ENCODE measurements at places on chromosomes 2 and 18.

GRCh38 chr2:99833586-99834201 lies 308.7 kb downstream of the AFF3 start:
- no peak for DNase-seq

DNA sequence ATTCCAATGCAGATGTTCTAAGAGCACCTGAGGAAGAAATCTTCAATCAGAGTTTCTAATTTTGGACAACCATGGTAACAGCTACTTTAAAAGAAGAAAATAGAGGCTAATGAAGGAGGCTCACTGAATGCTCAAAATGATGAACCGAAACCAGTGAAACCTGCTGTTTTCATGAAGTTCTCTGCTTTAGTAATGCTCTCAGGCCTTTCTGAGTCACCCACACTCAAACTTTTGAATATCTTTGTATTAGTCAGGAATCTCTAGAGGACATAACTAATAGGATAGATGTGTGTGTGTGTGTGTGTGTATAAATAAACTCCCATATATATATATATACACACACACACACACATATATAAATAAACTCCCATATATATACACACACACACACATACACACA lies 76.9 kb upstream of the RIT2 start:
- no peak for DNase-seq

DNA sequence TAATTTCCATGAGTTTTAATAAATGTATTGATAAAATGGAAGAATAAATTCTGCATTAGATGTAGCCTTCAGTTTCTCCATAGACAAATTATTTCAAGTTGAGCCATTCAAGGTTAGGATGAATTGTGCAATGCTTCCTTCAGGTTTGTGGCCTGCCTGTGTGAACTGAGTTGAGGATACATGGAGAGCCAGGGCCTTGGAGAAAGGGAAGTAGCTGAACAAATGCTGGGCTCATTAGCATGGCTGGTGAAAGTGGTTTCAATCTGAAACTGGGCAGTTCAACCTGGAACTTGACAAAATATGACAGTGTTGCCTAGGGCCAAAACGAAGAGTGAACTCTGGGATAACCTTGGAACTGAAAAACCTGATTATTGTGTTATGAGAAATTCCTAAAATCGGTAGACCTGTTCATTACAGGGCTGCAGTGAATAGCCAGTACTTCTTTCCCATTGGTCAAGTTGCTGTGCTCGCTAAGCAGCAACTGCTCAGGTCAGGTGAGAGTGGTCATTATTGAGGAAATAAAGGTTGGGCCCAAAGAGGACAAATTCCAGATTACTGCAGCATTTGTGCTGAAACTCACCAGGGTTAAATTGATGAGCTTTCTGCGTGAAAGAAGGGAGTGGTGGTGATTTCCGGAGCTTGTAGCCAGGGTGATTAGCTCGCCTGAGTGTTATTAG lies 12.7 kb downstream of the INPP1 start:
- DNase-seq: peak; percentile 88

DNA sequence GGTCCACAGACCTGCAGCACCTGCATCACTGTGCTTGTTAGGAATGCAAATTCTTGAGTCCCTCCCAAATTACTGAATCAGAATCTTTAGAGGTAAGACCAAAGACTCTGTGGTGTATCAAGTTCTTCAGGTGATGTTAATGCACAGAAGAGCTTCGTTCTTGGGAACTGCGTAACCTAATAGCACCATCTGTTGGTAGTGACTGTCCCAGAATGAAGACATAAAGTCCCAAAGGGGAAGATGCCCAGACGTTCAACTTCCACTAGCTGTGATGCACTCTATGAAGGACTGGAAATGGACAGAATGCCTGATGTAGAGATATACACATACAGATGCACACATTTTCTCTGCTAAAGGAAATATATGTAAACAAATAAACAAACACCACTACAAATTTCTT lies 576.0 kb downstream of the LRP1B start:
- DNase-seq: peak; percentile 39

DNA sequence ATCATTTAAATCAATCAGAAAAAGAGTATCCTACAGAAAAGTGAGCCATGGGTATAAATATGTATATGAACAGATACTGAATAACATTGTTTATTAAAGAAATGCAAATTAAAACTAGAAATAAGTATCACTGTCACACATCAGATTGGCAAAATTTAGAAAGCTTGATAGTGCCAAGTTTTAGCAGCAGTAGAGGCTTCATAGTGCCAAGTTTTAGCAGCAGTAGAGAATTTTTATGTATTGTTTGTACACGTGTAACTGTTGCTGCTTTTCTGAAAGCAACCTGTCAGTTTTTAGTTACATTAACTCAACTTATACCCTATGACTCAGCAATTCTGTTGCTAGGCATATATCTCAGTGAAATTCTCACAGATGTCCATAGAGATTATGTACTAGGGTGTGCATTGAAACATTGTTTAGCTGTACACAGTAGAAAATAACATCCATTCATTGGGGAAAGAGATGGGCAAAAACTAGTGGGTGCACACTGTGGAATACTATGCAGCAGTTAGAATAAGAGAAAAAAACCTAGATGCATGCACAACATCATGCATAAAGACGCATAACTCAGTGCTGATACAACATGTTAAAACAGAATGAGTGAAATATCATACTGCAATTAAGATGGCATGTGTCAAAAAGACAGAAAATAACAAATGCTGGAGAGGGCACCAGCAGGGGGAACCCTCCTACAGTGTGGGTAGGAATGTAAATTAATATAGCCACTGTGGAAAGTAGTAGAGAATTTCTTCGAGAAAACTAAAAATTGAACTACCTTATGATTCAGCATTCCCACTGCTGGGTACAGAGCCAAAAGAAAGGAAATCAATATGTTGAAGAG lies 294.5 kb upstream of the NT5C1B start:
- peak; percentile 10 for DNase-seq

GRCh38 chr2:231051116-231051515 lies 5.6 kb upstream of the PSMD1 start:
- DNase-seq: no peak

DNA sequence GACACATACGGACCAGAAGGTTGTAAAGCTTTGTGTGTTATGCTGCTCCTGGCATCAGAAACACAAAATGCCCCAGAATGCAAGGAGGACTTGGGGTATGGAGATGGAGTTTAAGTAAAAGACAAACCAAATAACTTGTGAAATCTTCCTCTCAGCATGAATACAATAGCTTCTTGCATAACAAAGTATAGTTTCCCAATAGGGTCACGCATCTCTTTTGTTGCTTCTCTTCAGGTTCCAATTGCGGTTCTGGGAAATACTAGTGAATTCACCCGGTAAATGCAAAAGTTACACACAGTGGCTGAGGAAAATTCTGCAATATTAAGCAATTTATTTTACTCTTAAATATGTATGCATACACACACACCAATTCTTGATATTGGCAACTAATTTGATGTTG lies 339.2 kb upstream of the EPHA4 start:
- no peak for DNase-seq

DNA sequence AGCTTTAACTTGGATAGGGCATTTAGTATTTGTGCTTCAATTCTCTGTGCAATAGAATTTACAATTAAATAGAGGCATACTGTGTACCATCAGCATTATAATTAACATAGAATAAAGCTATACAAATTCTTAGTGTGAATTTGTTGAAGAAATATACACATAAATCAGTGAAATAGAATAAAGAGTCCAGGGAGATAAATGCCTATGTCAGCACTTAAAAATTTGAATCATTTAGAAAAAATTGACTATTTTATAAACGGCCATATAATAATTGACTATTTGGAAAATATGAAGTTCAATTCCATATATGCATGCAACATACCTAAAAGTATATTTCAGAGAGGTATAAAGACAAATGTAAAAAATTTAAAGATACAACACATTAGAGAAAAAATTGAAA lies 348.7 kb downstream of the NR4A2 start:
- DNase-seq: no peak

DNA sequence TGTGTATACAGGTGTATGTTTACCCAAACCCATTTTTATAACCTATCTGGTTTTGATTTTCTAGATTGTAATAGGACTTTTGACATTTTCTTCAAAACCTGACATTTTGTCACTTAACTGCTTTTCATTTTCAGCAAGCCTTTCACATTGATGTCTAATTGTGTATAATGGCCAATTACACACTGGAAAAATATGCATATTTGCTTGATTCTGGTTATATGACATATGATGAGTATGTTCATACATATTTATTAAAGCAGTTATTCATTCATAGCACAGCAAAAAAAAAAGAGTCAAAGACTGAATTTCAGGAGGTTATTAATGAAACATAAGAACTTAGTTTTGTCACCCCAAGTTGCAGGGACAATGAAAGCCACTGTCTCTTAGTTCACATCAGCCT lies 307.7 kb upstream of the TNP1 start:
- DNase-seq: no peak

GRCh38 chr18:7688580-7688979 lies 121.5 kb downstream of the PTPRM start:
- no peak for DNase-seq

- no peak for DNase-seq
These were observed 570.4 kb downstream of the CCDC85A start for GRCh38 chr2:56754066-56754615.

- DNase-seq: no peak
These were observed 211.7 kb downstream of the GLI2 start for GRCh38 chr2:120947327-120947726.

- DNase-seq: no peak
These were observed 46.7 kb upstream of the CREB1 start for GRCh38 chr2:207483066-207483465.

DNA sequence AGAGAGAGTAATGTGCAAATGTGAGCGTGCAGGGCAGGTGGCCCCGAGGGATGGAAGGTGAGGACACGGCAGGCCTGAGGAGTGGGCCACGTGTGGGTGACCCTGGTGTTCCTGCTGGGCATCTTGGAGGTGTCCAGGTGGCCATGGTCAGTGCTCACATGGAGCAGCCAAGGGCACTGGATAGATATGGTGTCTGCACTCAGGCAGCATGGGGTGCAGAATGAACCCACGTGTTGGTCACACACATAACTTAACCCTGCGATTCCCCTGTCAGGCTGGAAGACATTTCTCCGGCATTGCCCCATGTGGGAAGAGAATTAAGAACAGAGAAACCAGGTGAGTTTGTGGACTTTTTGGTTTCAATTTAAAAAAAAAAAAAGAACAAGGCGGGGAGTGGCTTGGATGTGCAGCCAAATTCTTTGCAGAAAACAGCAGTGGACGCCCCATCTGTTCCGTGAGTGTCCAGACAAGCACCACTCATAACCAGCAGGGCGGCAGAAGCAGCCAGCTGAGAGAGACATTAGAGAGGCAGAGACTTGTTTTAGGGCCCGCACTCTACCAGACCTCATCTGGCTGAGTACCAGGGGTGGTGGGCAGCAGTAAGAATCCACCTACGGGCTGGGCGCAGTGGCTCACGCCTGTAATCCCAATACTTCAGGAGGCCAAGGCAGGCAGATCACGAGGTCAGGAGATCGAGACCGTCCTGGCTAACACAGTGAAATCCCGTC lies 249.8 kb downstream of the ACKR3 start:
- DNase-seq: no peak

DNA sequence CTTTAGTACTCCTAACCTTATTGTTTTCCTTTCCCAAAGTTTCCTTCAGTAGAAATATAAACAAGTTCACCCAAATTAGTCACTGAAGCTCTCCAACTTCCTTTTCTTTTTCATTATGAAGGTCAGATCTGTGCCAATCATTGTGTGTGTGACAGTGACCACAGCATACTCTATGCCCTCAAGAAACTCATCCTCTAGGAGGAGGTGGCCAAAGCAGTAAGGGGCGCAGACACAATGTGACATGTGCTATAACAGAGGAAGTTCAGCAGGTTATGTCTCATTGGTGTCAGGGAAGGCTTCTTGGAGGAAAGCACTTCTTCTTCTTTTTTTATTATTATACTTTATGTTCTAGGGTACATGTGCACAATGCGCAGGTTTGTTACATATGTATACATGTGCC lies 60.0 kb upstream of the PSME4 start:
- DNase-seq: no peak

- DNase-seq: no peak
These were observed 108.8 kb upstream of the ITGB6 start for GRCh38 chr2:160308915-160309314.

DNA sequence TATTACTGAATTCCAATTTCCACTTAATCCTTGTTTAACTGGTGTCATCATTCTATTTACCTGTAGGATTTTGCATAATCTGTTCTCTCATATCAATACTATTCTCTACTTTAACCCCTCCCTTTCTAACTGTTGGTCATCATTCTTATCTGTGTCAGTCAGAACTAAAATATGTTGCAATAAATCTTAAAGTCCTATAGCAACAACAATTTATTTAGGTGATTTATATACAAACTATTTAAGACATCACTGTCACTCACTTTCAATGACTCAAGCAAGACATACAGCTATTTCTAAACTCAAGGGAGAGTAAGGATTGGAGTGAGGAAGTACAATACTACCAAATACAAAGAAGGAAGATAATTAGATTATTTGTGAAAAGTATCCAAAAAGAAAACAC lies 740.4 kb downstream of the DSC3 start:
- no peak for DNase-seq

DNA sequence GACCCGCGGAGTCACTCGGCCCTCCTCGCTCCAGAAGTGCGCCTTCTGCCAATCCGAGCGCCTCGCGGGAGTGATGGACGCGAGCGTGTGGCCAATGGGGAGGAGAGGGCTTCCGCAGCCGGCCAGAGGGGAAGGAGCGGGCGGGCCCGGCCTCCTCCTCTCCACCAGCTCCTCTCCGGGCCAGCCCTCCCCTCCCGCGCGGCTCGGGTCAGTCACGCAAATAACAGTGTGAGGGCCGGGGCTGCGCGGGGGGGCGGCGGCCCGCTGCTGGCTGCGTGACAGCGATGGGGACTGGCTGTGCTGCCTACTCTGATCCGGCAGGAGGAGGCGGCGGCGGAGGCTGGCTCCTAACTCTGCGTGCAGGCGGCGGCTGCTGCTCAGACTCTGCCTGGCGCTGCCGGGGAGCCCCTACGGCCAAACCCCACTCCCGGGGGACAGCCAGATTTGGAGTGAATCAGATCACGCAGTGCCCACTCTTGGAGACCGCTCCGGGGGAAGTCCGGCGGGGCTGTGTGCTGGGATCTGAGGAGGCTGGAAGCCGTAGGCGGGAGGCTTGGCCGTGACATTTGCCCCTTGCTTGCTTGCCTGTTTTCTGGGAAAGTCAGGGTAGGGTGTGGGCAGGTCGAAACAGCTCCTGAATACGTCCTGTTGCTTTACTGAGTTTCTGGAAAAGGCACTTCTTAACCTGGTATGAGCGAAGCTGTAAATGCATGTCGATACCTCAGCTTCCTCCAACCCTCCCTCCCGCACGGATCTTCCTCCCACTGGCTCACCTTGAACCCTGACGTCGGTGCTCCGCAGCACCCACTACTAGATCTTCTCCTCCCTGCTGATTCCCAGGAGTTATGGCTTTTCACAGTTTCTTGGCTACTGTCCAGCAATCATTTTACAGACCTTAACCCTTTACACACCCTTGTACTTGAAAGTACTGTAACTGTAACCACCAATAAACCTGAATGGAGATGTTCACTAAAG lies 97.9 kb upstream of the SERTAD2 start:
- DNase-seq: peak; percentile 100

DNA sequence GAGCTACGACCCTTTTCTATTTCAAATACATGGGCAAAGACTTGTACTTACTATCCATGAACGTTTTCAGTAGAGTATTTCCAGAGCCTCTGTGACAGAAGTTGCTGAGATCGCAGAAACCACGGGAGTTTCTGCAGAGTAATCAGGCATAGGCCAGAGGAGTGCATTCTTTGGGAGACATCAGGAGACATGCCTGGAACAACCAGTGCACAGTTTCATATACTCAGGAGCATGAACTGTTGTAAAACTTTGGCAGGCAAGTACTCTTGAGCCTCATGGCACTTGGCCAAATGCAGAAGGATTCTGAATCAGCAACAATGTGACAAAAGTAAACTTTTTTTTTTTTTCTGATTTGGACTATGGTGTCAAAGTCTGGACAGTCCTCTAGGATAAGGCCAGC lies 307.1 kb downstream of the GRB14 start:
- no peak for DNase-seq
